Femur (tissue), 1 donor: ENCODE measurements at places on chromosomes 7 and 10.

GRCh38 chr7:32592701-32593100, 97.4 kb downstream of the AVL9 start:
- DNase-seq = no peak

GRCh38 chr10:114311496-114312209, 72.6 kb downstream of the VWA2 start:
- DNase-seq = no peak

GRCh38 chr7:116434820-116435341, 64.7 kb upstream of the CAV2 start:
- no peak for DNase-seq

DNA sequence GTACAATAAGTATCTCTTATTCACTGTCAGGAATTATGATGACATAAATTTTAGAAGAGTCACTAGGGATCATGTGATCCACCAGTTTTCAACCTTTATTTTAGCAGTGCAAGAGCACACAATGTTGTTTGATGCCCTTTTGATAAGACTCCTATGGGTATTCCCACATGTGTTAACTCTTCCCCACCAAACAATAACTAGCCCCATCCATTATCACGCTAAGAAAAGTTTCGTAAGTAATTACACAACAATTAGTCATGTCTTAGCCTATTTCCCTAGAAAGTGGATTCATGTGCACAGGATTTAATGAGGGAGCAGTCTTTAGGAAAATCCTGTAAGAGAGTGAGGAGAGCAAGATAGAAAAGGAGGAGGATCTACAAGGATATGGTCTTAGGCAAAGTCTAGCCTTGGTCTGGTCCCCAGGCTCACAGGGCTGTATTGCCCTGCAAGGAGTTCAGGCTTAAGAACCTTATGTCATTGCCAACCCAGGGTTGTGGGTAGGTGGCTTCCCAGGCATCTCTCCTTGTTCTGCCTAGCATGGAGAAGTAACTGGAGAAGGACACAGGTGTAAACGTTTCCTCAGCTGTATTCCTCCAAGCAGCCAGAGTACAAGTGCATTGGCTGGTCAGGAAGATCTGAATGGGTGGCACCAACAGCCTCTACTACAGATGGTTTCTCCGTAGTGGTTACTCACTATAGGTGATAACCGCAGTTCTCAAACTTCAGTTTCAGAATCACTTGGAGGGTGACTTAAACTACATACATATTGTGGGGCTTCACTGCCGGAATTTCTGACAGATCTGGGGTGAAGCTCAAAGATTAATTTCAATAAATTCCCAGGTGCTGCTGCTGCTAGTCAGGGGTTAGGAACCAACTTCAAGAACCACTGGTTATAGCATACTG, 574.5 kb downstream of the SUGCT start:
- no peak for DNase-seq

DNA sequence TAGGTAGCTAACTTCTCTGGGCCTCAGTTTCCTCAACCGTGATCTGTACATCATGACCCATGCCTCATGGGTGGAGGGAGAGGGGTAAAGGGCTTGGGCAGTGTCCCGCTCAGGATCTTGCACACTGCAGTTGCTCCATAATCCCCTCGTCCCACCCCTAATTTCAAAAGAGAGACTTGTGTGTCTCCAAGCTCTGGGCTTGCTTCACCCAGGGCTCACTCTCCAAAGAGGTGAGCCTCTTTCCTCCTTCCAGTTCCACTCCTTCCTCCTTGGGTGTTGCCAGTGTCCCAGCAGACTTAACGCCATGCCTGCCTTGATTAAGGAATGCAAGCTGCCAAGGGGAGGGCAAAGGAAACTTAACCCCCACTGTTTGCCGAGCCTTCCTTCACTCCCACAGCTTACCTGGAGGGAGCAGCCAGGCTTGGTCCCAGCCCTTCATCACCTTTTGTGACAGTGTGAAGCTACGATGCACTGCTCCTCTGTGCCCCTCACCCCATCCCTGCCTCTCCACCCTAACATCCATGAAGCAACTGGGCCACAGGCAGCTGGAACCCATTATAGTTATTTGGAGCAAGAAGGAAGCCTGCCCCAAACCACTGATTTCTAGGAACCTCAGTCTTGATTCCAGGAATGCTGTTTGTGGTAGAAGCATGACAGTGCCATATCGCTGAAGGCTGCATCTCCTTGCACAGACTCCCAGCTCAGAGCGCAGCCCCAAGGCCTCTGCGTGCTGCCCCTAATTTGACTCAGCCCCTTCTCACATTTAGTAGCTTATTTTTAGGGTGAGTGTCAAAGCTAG, 363.3 kb downstream of the TNS3 start:
- peak; percentile 54 for DNase-seq

DNA sequence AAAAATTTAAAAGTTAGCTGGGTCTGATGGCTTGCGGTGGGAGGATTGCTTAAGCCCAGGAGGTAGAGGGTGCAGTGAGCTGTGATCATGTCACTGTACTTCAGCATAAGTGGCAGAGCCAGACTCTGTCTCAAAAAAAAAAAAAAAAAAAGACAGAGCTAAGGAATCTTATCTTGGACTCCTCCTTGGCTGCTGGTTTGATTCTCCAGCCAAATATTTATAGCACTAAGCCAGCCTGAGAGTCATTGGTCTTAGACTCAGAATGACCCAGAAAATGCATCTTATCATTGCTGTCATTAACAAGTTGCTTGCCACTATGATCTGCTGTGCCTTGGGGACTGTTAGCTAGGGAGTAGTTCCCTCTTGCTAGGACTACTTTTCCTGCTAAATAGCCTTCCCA, 164.7 kb downstream of the GNAT3 start:
- DNase-seq = no peak

DNA sequence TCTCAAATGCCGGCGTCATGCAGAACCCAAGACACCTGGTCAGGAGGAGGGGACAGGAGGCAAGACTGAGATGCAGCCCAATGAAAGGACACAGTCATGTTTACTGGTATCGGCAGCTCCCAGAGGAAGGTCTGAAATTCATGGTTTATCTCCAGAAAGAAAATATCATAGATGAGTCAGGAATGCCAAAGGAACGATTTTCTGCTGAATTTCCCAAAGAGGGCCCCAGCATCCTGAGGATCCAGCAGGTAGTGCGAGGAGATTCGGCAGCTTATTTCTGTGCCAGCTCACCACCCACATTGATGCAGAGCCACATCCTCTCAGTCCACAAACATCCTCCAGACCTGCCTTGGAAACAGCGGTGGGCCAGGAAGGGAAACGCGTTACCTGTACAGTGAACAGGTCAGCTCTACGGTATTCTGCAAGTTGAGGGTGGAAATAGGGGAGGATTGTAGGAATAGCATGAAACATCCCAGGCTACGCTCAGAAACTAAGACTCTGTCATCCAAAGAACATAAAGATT, 133.1 kb upstream of the PRSS1 start:
- DNase-seq = no peak

DNA sequence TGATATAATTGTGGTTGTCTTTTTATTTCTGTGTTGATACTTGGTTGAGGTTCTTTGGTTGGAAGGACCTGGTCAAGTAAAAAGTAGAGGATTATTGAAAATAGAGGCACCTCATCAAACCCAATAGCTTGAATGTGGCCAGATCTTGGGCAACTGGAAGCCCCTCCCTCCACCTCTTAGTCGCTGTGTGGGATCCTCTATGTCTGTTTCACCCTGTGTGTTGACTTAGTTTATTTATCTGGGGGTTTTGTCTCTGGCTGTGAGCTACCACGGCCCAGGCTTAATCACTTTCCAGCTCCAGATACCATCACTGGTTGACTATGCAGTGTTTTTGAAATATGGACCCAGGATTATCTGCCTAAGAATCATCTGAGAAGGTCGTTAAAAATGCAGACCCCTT, 58.3 kb downstream of the AP3M1 start:
- no peak for DNase-seq

GRCh38 chr7:149224352-149224751, 15.1 kb upstream of the ZNF212 start:
- no peak for DNase-seq

DNA sequence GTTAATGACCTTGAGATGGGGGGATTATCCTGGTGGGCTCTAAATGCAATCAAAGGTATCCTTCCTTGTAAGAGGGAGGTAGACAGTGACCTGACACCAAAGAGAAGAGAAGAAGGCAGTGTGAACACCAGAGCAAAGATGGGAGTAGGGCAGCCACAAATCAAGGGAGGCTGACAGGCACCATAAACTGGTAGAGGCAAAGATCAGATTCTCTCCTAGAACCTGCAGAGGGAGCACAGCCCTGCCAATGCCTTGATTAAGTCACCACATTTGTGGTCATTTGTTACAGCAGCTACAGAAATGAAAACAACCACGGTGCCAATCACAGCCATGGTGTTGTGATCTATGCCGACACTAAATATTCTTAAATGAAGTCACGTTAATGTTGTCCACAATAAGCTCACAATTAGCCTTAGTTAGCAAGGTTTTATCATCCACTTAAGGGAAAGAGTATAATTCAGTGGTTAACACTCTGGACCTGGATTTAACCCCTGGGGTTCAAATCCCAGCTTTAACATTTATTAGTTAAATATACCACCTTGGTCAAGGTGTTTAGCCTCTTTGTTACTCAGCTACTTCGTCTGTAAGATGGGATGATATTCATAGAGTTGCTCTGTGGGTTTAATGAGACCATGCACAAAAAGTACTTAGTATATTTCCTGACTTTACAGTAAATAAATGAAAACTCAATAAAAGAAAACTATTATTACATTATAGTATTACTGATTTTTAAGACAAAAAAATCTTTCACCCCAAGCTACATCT, 70.8 kb downstream of the SGMS1 start:
- no peak for DNase-seq

DNA sequence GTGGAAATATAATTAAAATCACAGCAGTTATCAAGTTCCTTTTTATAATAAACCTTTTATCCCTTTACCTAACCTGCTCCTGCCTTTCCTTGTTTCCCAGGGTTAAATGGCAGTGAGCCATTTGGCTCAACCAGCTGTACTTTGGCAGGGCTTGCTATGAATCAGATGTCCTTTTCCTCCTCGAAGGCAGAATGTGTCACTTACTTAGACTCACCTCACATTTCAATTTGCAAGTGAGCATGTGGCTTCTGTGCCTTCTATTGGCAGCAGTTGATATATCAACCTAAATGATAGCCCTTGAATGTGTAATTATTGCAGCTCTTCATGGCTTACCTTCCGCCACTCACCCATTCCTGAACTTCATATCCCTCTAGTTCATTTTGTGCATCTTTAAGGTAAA, 301.7 kb downstream of the CSTF2T start:
- DNase-seq = peak; percentile 57

GRCh38 chr10:127184582-127184981, 11.8 kb downstream of the INSYN2A start:
- no peak for DNase-seq

- no peak for DNase-seq
These were observed 123.9 kb downstream of the TNS3 start for GRCh38 chr7:47458057-47458456.
